Transverse colon (tissue), 4 donors: ENCODE measurements at places on chromosomes 5 and 9. TPM values are rescaled to one million over a fixed set of nuclear protein-coding genes. Genes with fewer than 3 reads are reported as not detected.

DNA sequence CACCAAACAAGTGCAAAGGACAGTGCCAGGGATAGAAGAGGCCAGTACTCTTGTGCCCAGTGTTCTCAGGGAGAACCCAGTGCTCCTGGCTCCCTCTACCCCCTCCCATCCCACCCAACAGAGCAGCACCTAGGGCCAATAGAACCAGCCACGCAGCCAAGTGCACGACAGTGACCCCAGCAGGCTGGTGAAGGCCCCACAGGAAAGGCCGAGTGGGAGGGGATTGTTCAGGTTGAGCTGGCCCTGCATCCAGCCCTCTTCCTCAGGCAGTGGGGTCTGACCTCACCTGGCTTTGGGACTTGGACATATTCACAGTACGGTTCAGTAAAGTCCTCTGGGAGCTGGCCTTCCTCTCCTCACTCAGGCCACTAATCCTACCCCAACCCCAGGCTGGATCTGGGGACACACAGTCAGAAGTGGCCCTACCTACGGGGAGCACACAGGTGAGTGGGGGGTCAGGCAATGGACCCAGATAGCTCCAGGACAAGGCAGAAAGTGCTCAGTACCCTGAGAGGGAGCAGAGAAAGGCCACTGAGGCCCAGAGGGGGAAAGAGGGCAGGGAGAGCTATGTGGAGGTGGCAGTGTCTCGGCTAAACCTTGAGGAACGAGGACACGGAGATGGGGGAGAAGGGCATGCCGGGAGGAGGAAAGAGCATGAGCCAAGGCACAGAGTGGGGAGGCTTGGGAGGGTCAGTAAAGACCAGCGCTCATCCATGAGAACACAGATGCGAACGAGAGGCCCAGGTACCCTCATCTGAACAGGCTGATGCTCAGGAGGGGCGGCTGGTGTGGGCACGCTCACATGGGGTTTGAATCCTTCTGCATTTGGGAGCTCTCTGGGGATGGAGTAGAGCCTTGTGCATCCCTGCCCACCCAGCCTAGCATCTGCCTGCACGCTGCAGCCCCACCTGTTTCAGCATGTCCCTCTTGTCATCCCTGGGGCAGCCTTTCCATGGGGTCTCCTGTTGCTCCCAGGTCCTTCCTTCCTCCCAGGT lies 25.6 kb downstream of the POLR1E start:
- no peak for DNase-seq
- H3K27me3 ChIP-seq, result no peaks in the 10 kb centered on the region
- no peak overlapping the region for H3K4me3 ChIP-seq
- no peak overlapping the region for H3K27ac ChIP-seq
- no peaks in the 10 kb centered on the region for H3K36me3 ChIP-seq
- no peaks in the 10 kb centered on the region for H3K4me1 ChIP-seq

DNA sequence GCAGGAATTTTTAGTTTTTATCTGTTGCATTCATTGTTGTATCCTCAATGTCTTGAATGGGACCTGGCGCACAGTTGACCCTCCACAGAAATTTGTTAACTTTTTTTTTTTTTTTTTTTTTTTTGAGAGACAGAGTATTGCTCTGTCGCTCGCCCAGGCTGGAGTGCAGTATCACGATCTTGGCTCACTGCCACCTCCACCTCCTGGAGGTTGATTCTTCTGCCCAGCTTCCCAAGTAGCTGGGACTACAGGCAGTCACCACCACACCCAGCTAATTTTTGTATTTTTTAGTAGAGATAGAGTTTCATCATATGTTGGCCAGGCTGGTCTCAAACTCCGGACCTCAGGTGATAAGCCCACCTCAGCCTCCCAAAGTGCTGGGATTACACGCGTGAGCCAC lies 205.9 kb downstream of the ROR2 start:
- no peaks in the 10 kb centered on the region for H3K27me3 ChIP-seq
- no peak for DNase-seq
- H3K4me1 ChIP-seq, result peaks cover 5% of the 10 kb centered on the region
- no peak overlapping the region for H3K4me3 ChIP-seq

- no peak overlapping the region for H3K4me3 ChIP-seq
- no peak for DNase-seq
- no peaks in the 10 kb centered on the region for H3K36me3 ChIP-seq
- H3K4me1 ChIP-seq, result no peaks in the 10 kb centered on the region
- no peak overlapping the region for H3K27ac ChIP-seq
- H3K27me3 ChIP-seq, result no peaks in the 10 kb centered on the region
These were observed 17.2 kb upstream of the AFAP1L1 start for GRCh38 chr5:149254506-149254905.

- H3K36me3 ChIP-seq, result no peaks in the 10 kb centered on the region
- no peaks in the 10 kb centered on the region for H3K4me1 ChIP-seq
- H3K27ac ChIP-seq, result no peak overlapping the region
- H3K4me3 ChIP-seq, result no peak overlapping the region
These were observed 23.2 kb downstream of the MTAP start for GRCh38 chr9:21825637-21826036.

DNA sequence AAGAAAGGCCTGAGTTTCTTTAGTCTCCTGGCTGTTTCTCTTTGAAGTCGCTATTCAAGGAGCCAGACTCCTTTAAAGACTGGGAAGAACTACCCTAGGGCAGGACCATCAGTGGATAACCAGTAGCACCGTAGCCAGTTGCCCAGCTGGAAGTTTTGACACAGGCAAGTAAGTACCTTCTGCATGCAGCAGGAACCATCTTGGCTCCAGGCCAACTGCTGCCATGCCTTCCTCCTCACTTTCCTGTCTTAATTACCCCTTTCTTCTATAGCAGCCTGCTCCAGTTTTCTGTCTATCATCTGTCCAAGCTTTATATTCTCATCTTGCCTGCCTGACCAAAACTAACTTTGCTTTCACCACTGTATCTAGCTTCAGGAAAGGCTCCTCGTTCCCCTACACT lies 149.7 kb upstream of the SV2C start:
- peak; percentile 14 for DNase-seq
- no peak overlapping the region for H3K4me3 ChIP-seq
- H3K27ac ChIP-seq, result no peak overlapping the region
- H3K27me3 ChIP-seq, result no peaks in the 10 kb centered on the region

DNA sequence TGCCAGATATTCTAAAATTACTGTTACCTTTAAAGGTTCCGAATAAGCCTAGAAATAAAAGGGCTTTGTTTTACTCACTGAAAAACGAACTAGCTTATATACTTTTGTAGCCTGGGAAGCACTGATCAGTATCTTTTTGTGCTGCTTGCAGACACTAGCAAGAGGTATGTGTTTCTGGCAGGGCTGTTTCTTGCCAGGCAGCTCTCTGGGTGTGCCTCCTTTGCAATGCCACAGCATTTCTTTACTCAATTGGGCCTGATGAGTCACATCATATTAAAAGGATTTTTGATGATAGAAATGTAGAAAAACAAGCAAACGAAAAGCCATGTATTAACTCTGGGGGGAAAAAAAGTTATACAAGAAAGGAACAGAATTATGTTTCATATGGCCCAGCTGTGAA lies 35.6 kb downstream of the CD180 start:
- no peak overlapping the region for H3K27ac ChIP-seq
- no peak overlapping the region for H3K4me3 ChIP-seq
- H3K27me3 ChIP-seq, result no peaks in the 10 kb centered on the region
- no peaks in the 10 kb centered on the region for H3K36me3 ChIP-seq
- peaks cover 5% of the 10 kb centered on the region for H3K4me1 ChIP-seq

DNA sequence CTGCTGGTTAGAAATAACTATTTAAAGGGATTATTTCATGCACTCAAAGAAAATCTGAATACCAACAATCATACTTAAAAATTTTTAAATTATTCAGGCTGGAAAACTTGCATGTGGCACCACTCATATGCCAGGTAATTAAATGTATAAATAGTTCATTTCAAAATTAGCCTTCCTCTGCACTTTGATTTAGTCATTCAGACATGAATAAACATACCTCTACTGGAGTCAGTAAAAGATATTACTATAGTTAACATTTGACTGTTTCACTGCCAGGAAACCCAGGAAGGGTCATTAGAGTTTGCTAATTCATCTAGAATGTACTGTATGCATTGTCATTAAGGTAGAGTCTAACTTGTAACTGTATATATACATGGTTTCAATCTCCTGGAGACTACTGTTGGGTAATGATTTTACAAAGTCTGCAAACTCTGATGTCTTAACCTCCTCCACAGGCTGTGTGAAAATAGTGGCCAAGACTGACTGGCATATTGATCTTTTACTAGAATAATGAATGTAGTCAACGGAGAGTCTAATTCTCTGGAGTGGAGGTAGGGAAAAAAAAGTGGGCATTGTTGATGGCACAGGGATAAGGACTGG lies 43.7 kb downstream of the TEX10 start:
- no peak overlapping the region for H3K27ac ChIP-seq

DNA sequence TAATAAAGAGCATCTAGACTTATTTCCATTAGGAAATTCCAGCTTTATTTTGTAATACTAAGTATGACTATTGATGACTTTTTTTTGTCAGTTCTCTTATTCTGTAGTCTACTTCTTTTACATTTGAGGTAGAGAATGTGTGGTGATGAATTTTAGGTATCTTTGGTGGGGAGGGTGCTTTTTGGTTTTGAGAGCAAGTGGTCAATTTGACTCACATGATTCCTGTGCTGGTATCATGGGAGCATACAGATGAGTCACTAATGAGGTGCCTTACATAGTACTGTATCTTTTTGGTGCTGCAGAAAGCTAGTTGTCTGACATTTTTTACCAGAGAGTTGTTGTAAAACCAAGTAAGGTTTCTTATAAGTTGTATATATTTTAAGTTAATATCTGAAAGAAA lies 35.3 kb downstream of the ERBIN start:
- no peaks in the 10 kb centered on the region for H3K27me3 ChIP-seq
- no peak overlapping the region for H3K27ac ChIP-seq
- DNase-seq, result no peak
- no peaks in the 10 kb centered on the region for H3K36me3 ChIP-seq
- H3K4me1 ChIP-seq, result peaks cover 5% of the 10 kb centered on the region

DNA sequence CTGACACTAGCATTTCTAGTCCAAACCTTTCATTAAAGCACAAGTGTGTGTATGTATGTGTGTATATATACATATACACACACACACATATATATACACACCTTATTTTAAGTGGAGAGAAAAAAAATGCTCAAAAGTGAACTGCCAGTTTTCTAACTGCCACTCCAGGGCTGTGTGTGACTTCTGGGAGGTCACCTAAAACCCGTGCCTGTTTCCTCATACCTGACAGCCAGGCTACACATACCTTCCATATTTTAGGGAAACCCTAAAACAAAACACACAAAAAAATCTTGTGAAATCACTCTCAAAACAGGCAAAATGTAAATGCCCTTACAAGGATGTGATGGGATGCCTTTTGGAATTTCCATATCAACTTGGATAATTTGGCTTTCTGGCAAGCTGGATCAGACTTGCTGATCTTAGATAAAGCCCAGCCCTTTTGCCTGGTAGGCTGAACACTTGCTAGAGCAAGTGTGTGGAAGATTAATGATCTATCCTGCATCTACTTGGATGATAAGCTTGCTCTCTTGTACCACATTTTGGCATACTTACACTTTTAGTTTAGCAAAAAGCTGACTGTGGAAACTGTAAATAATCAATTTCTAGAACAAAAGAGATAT lies 127.8 kb downstream of the GNAQ start:
- H3K27ac ChIP-seq, result no peak overlapping the region
- no peak overlapping the region for H3K4me3 ChIP-seq
- no peak for DNase-seq
- no peaks in the 10 kb centered on the region for H3K27me3 ChIP-seq
- no peaks in the 10 kb centered on the region for H3K4me1 ChIP-seq

DNA sequence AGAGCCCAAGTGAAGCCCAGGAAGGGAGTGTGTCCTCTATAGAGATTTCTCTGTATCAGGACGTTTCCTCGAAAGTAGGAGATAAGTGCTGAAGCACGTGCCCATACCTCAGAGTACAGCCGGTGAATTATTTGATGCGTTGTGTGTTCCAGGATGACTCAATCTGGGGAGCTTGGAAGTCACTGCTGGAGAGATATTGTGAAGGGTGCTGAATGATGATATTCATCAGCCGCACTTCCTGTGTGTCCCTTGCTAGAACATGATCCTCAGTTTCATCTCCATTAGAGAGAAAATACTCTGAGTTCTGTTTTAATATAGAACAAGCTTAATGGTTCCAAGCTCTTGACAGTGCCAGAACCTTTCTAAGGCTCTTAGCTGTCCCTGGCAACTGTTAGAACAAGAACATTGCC lies 402.3 kb upstream of the ADAMTSL1 start:
- no peaks in the 10 kb centered on the region for H3K36me3 ChIP-seq
- DNase-seq, result no peak
- no peak overlapping the region for H3K27ac ChIP-seq
- H3K4me3 ChIP-seq, result no peak overlapping the region
- no peaks in the 10 kb centered on the region for H3K27me3 ChIP-seq

DNA sequence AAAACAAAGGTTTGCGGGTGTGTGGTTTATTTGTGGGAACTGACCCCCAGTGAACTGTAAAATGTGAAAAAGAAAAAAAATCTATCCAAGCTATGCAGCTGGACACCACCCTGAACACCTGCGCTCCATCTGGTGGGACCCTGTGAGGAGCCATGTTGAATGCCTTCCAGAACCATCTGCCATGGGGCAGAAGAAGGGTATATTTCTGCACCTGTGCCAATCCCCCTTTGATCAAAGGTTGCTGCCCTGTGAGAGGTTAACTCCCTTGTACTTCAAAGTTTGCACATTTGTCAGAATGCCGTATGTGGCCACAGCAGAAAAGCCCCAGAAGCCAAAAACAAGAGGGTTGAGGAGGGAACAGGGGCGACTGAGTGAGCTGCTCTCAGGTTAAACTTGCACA lies 148.5 kb upstream of the ALDH1B1 start:
- no peak overlapping the region for H3K4me3 ChIP-seq
- H3K27ac ChIP-seq, result no peak overlapping the region
- H3K27me3 ChIP-seq, result no peaks in the 10 kb centered on the region
- H3K36me3 ChIP-seq, result no peaks in the 10 kb centered on the region

GRCh38 chr5:28903643-28904042 lies 1865.3 kb upstream of the CDH9 start:
- no peaks in the 10 kb centered on the region for H3K36me3 ChIP-seq
- DNase-seq, result no peak
- no peaks in the 10 kb centered on the region for H3K27me3 ChIP-seq
- no peak overlapping the region for H3K27ac ChIP-seq
- no peaks in the 10 kb centered on the region for H3K4me1 ChIP-seq
- no peak overlapping the region for H3K4me3 ChIP-seq

- H3K4me1 ChIP-seq, result no peaks in the 10 kb centered on the region
- H3K27me3 ChIP-seq, result no peaks in the 10 kb centered on the region
- no peak overlapping the region for H3K4me3 ChIP-seq
- no peak for DNase-seq
These were observed 117.0 kb downstream of the CARTPT start for GRCh38 chr5:71836084-71836483.

Gene LCN10
- 33.6 TPM for total RNA-seq

Gene FBP1
- 43.0 TPM for total RNA-seq

Gene EQTN
- total RNA-seq, result not detected

Gene PCDHGA4
- 1.4 TPM for total RNA-seq

Gene FSD1L
- 16.8 TPM for total RNA-seq

Gene REEP2
- total RNA-seq, result 3.5 TPM
